ENCODE measurements at places on chromosomes 6 and 20. TPM values are rescaled to one million over a fixed set of nuclear protein-coding genes. Genes with fewer than 3 reads are reported as not detected.

- DNase-seq, result no peak
Measured at GRCh38 chr20:25041813-25042530, 16.0 kb downstream of the ACSS1 start.

- no peak for DNase-seq
Measured at GRCh38 chr20:3787324-3788014, 929 bp upstream of the CENPB start.

- DNase-seq, result no peak
Measured at GRCh38 chr6:42996513-42996912, 12.1 kb downstream of the PPP2R5D start.

DNA sequence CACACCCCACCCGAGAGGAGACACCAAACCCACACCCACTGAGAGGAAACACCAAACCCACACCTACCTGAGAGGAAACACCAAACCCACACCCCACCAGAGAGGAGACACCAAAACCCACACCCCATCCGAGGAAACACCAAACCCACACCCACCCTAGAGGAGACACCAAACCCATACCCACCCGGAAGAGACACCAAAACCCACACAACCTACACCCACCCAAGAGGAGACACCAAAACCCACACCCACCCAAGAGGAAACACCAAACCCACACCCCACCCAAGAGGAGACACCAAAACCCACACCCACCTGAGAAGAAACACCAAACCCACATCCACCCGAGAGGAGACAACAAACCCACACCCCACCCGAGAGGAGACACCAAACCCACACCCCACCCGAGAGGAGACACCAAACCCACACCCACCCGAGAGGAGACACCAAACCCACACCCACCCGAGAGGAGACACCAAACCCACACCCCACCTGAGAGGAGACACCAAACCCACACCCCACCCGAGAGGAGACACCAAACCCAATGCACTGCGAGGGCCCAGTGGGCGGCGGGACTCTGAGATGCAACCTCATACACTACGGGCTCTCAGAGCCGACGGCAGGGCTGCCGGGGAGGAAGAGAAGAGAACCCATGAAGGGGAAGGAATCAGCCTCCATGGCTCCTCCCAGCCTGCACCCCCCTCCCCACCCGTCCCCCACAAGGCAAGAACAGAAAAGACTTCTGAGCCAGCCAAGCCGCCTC is 83.3 kb downstream of the TAF4 start:
- DNase-seq, result no peak

The EMILIN3 gene
- not detected for total RNA-seq

DNA sequence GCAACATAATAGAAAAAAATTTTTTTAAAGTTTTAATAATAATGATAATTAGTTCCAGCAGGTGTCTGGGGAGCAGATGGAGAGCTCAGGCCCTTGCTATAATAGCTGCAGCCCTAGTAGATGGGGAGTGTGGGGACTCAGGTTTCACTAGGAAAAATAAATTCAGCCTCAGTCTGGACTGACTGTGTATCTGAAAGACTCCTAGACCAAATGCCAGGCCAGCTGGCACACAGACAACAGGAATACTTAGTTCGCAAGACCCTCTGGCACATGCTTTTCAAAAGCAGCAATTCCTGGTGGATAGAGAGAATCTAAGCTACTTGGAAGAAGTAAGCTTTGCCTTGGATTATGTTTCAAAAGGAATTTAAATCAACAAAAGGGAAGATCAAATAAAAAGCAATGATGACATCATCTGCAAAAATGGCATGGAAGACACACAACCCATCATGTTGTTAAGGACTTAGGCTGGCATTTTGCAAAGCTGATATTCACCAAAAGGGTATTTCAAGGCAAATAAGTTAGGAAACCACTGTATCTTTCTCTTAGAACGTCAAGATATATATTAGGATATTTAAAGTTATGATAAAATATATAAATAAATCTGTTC is 107.8 kb downstream of the RNGTT start:
- no peak for DNase-seq

DNA sequence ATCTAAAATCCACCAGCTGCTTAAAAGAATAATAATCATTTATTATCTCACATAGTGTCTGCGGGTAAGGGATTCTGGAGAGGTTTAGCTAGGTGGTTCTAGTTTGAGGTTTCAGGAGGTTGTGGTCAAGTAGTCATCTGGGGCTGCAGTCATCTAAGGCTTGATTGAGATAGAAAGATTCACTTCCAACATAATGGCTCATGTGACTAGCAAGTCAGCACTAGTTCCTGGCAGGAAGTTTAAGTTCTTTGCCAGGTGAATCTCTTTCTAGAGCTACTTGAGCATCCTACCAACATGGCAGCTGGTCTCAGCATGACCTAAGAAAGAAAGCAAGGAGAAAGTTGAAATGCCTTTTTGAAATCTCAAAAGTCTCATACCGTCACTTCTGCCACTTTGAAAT is 128.8 kb downstream of the EDN1 start:
- no peak for DNase-seq

The CRISP2 gene
- not detected for total RNA-seq

The OR2J3 gene
- not detected for total RNA-seq

The LRRN4 gene
- total RNA-seq, result not detected

GRCh38 chr20:48247961-48248360 is 462.7 kb upstream of the SULF2 start:
- no peak for DNase-seq

- no peak for DNase-seq
Measured at GRCh38 chr6:23563323-23563722, 562.7 kb upstream of the NRSN1 start.

GRCh38 chr20:58660855-58661597 is 9.9 kb downstream of the STX16 start:
- DNase-seq, result peak; percentile 78
